Stimulated activated CD8-positive, alpha-beta memory T cell treated with anti-CD3 and anti-CD28 coated beads, Interleukin-4, amount 100 ng/mL, for 1 hour (primary cell): ENCODE measurements at places on chromosomes 3 and 15.

GRCh38 chr15:73965094-73965757 is 26.9 kb downstream of the STOML1 start:
- no peak for DNase-seq

GRCh38 chr3:115469649-115470048 is 153.7 kb upstream of the GAP43 start:
- DNase-seq = no peak

GRCh38 chr15:62287066-62287857 is 122.2 kb upstream of the C2CD4B start:
- DNase-seq = no peak

DNA sequence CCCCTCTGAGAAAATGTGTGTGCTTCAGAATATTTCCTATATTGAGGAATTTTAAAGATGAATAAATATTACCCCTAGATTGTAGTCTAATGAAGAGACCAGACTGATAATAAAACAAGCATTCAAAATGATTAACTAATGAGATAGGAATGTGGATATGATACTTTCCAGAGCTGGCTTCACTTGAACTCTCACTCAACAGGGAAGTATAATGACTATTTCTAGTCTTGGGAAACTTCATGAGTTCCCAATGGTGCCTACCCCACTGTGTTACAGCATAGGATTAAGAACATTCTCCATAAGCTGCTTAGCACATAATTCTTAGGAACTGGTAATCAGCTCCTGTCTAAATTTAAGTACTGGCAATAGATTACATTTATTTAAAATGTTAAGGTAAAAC is 261.5 kb upstream of the ZNF385D start:
- no peak for DNase-seq

DNA sequence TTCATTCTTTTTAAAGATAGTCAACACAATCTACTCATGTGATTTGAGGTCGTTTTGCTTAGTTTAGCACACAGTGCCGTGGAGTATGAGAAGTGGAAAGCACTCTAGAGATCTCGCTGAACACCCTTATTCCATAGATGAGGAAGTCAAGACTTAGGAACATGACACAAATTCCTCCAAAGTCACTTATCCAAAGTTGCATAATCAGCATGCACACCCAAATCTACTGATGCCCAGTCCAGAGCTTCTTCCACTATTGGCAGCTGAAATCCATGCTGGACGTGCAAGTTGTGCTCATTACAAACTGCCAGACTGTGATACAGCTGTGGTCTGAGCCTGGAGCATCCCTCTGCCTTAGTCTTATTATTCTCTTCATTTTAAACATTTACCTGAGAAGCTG is 83.5 kb upstream of the ZNF280D start:
- no peak for DNase-seq

- DNase-seq = no peak
These were observed 915 bp upstream of the APH1B start for GRCh38 chr15:63276342-63277037.

GRCh38 chr15:26177816-26178215 is 314.7 kb upstream of the ATP10A start:
- DNase-seq = no peak

- no peak for DNase-seq
These were observed 304.6 kb upstream of the TBC1D5 start for GRCh38 chr3:18047052-18047451.

DNA sequence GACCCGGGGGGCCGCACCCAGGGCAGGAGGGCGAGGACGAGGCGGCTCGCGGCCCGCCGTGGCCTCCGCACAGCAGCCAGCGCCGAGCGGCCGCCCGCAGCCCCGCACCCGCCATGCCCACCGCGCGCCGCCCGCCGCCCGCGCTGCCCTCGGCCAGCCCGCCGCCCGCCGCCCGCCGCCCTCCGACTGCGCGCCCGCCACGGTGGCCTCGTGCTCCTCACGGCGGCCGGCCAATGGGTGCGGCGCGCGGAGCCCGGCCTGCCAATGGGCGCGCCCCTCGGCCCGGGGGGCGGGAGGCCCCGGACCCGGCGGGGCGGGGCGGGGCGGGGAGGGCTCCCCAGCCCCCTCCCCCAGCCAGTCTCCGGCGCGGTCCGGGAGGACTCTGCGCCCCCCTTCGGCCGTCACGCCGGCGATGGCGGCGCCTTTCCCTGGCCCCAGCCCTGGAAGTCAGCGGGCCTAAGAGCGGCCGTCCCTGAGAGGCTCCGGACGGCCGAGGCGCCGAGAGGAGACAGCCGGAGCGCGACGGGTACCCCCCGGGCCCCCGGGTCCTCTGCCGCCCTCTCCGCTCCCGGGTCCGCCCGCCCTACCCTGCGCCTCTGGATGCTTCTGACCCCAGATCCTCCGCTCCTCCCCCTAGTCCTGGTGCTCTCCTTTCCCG is at the start of gene NT5DC2:
Gene NT5DC2, minus strand, starts transcription at position 235 of the 658 bp plus-strand sequence. Its CDS starts 120 bp downstream, at position 115.
- DNase-seq = peak; percentile 20

DNA sequence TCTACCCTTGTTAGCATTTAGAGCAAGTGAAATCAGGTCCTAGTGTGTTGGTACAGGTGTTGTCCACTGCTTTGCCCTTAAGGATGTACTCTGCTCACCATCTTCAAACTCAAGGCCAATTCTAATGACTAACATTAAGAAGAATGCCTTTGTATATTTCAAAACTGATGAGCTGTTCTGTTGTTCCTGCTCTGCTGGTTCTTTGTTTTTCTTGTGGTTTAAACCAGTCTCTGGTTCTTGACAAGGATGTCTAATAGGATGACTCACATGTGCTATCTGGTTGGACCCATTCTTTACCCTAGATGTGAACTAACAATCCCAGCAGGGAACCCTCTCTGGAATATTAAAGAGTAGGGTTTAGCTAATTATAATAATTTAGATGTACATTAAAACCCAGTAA is 17.3 kb downstream of the ABHD5 start:
- no peak for DNase-seq

- no peak for DNase-seq
These were observed 66.6 kb upstream of the PAQR5 start for GRCh38 chr15:69232144-69232543.

DNA sequence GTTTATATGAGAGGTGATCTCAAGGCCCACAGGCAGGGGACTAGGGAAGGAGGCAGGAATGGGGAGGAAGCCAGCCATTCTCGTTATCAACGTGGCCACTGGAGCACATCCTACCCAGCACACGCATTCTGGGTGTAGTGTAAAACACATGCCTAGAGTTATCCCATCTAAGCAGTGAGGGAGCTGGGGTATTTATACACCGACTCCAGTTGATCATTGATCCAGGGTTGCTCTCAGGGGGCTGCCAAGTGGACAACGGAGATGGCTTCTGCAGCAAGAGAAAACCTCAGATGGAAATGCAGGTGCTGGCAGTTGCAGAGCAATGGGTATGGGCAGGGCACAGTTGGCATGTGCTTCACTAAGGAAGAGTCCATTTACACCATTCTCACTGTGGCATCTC is 30.4 kb upstream of the SYNM start:
- DNase-seq = no peak

DNA sequence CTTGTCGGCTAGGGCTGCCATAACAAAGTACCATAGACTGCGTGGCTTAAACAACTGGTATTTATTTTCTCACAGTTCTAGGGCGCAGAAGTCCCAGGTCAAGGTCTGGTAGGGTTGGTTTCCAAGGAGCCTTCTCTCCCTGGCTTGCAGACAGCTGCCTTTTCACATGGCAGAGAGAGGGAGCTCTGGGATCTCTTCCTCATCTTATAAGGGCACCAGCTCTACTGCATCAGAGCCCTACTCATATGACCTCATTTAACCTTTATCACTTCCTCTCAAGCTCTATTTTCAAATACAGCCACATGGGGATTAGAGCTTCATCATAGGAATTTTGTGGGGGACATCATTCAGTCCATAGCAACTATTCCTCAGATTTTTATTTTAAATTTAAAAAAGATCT is 17.6 kb upstream of the PAQR9 start:
- DNase-seq = no peak

DNA sequence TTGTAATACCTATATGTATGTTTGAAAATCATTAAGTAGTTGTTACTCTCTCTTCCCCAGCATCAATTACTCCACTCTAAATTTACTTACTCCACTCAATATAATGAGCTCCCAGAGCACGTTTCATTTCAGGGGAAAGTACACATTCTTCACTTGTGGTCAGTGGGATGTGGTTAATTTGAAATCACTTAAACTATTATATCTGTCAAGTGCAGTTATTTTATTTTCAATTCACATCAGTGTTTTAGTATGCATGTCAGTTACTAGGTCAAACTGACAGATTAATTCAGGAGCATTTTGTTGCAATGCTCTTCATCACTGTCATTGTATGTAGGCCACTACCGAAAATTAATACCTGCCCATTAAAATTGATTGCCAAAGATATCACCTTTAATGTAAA is 376.1 kb downstream of the ZIC4 start:
- DNase-seq = no peak

DNA sequence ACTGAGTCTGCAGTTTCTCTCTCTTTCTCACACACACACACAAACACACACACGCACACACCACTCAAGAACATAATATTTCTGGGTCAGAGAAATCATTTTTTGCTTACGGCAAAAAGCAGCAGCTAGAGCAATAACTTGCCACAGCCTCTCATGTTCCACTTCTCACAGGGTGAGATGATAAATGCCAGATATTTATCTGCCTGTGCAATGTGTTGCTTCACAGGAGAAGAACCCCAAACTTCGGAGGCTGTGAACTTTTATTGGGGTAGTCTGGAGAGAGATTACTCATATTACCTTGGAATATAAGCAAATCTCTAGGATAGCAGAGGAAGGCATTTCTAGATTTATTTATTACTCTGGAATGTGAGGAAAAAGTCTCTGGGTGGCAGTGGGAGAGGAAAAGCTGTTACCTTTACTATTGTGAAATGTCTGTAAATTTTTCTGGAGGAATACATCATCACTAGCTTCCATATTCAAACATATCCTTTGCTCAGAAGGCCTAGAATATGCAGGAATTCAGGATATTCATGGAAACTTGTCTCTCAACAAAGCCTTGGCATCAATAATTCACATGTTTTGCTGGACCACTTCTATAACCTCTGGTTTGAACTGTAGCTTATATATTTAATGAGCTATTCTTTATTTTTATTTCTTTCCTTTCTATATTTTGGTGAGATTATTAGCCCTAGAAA is 369.2 kb downstream of the NSUN3 start:
- DNase-seq = no peak
